ENCODE measurements at places on chromosomes 3 and 15.

- DNase-seq = no peak
Measured at GRCh38 chr15:29937956-29938355, 115.7 kb upstream of the TJP1 start.

- no peak for DNase-seq
Measured at GRCh38 chr3:161117646-161118045, 12.5 kb upstream of the B3GALNT1 start.

GRCh38 chr15:68506071-68506470, 72.7 kb upstream of the CORO2B start:
- no peak for DNase-seq

DNA sequence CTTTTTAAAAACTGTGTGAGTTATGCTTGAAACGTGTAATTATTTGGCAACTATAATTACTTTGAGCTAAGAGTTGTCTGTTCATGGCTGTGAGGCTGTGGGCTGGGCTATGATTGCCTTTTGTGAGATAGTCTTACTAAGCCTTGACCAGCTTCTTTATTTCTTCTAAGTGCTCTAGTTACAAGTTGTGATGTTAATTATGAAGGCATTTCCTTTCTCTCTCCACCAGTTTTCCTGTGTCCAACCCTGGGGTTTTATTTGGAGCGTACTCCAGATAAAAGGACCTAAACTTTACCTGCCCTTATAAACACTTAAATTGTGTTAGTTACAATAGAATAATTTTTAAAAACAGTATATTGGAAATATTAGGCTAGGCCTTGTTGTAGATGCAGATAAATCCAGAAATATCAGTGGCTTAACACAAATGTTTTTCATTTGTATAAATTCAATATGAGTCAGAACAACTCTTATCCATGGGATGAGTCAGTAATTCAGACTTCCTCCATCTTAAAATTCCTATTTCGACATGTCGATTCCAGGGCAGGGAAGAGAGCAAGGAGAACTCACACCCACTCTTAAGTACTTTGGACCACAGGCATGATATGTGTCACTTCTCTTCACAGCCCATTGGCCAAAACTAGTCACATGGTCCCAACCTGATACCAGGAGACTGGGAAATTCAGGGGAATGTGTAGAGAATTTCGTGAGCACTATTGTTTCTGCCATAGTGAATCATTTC, 17.0 kb downstream of the TMEM62 start:
- no peak for DNase-seq

GRCh38 chr3:140122183-140122582, 187.2 kb downstream of the CLSTN2 start:
- no peak for DNase-seq

GRCh38 chr15:46763091-46763490, 954.2 kb upstream of the SEMA6D start:
- no peak for DNase-seq

DNA sequence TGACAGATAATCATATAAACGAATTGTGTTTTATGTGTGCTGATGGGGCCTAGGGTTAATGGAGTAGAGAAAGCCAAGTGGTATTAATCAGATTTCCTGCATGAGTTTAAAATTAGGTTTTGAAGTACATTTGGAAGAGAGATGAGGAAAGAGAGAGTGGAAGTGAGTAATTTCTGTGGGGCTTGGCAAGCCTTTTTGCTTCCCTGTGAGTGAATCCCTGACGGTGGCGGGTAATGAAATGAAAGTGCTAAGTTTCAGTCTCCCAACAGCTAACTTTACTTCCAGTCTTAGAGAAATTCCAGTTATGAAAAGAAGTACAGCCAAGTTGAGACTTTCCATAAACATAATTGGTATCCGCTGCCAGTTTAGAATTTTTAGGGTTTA, 139.4 kb downstream of the BBX start:
- DNase-seq = no peak

- no peak for DNase-seq
Measured at GRCh38 chr15:77111789-77112188, 40.9 kb upstream of the TSPAN3 start.

DNA sequence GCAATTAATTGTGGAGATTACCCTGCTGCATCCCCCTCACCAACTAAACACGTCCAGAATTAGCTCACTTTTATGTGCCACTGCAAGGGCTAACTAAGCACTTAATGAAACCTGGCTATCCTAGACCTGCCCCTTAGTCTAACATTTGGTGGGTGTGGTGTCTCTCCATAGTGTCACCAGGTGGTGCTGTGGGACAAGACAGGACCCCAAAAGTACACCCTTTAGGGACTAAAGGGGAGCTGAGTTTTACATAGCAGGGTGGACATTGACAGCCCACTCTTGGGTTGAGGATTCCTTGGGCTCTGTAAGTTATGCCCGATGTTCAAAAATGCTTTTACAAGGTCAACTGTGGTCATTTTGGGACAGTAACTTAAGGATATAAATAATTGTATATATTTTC, 5.7 kb downstream of the DUT start:
- DNase-seq = no peak

GRCh38 chr3:160124224-160124623, 101.0 kb upstream of the C3orf80 start:
- DNase-seq = no peak

DNA sequence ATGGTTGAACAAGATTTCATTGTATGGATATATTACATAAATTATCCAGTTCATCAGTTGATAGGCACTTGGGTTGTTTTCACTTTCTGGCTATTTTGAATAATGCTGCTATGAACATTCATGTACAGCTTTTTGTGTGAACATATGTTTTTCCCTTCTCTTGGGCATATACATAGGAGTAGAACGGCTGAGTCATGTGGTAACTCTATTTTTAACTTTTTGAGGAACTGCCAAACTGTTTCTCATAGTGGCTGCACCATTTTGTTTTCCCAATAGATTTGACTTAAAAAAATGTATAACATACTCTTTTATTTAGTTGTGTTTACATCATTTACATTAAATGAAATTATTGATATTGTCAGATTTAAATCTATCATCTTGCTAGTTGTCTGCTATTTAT, 28.8 kb upstream of the RFX7 start:
- DNase-seq = no peak

DNA sequence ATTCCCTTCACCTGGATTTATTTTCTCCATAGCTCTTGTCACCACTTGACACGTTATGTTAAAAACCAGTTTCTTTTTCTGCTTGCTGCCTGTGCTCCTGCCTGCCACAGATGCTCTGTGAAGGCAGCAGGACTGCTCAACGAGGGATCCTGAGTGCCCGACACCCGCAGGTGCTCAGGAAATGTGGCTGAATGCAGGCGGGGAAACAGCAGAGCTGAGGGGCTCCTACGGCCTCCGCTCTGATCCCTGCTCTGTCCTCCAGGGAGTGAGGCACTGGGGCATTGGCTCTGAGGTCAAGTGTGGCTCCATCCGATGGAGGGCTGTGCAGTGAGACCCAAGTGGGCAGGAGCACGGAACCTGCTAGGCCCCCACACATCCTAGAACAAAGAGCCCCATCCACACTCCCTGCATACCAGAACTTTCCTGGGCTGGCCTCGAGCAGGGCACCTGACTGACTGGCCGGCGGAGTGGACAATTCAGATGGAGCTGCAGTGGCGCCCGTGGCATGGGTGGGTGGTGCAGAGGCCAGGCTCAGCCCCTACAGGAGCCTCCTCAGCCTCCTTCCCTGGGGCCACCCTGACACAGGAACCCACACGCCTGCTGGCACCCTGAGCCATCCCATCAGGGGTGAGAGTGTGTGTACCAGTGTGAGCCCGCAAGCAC, 27.9 kb downstream of the IQSEC1 start:
- DNase-seq = no peak

DNA sequence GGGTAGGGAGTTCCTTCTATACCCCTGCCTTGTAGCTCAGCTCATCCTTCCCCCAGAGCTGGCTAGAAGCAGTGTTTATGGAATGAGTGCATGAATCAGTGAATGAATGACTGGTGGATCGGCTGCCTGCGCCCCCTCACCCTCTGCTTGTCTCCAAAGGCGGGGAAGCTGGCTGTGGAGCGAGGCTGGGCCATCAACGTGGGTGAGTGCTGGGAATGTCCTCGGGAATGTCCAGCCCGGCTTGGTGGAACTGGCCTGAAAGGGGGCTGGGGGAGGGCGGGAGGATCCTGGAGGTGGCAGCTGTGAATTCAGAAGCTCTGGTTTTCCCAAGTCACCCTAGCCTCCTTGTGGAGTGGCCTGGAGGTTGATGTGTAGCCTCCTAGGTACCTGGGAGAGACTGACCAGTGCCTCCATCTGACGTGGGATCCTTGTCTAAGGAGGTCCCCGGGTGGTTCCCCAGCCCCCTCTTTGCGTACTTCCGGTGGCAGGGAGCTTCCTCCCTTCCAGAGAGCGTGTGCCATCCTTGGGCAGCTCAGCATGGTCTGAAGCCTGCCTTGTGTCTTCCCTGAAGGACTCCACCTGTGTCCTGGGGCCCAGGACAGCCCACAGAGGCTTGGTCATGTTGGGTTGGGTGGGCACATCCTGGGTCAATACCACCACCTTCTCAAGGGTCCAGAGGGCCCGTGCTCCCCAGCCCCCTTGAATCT, 18.4 kb downstream of the HDAC11 start:
- no peak for DNase-seq

- no peak for DNase-seq
Measured at GRCh38 chr3:126442094-126442855, 33.4 kb downstream of the ZXDC start.

- DNase-seq = no peak
Measured at GRCh38 chr15:20353966-20354883, 187.4 kb downstream of the GOLGA6L6 start.

DNA sequence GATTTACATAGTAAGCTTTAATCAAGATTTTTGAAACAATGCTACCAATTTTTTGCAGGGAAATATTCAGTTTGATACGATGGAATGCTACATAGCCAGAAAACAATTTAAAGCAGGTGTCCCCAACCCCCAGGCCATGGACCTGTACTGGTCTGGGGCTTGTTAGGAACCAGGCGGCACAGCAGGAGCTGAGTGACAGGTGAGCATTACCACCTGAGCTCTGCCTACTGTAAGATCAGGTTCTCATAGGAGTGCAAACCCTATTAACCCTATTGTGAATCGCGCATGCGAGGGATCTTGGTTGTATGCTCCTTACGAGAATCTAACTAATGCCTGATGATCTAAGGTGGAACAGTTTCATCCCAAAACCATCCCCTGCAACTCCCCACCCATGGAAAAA, 322.6 kb upstream of the NECTIN3 start:
- no peak for DNase-seq

Measured in activated effector memory CD4-positive, alpha-beta T cell treated with Interleukin-2 at 50 U/mL for 16 hours (primary cell).